ENCODE measurements at places on chromosomes 7 and 10.

- no peak for DNase-seq
Observed at GRCh38 chr7:14275356-14275755, 285.9 kb upstream of the ETV1 start.

DNA sequence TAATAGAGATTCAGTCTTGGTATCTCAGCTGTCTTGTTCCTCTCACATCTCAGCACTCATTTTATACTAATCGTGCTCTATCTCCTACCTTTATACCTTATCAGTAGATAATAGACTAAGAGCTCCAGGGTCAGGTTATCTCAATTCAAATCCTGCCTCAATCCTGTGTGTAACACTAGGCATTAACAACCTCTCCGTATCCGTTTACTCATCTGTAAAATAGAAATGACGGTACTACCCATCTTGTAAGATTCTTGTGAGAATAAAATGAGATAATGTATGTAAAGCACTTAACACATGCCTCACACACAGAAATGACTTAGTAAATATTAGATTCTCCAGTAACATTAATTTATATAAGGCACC is 622 bp upstream of the P4HA1 start:
- no peak for DNase-seq

DNA sequence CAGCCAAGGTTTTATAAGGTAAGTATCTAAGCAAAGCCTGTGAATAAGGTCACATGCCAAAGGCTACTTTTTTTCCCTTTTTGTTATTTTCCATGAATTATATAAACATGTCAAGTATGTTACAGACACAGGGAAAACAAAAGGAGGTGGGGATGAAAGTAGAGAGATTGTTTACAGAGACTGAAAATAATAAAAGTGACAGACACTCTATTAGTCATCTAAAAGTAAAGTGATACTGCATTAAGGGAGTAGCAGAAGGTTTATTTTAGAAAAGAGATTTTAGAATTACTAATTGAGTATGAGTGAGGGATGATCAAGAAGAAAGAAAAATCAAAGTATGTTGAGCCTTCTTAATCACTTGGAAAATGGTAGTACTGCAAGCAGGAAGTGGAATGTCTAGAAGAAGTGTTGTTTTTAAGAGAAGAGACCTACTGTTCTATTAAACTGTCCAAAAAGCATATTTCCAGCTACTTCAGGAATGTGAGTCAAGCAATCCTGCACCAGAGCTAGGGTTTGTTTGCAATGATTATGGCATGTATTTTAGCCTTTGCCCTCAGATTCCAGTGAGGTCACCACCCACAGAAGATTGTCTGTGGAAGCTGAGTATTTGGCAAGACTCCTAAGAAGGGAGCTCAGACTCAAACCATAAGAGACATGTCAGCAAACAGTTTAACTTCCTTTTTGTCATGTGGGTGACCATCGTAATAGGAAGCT is 177.9 kb upstream of the PLXDC2 start:
- DNase-seq = peak; percentile 44

GRCh38 chr7:30731581-30731980 is 20.4 kb upstream of the INMT start:
- no peak for DNase-seq
